Stimulated activated CD8-positive, alpha-beta memory T cell treated with anti-CD3 and anti-CD28 coated beads, Interleukin-2, amount 100 ng/mL, for 1 hour (primary cell): ENCODE measurements at places on chromosomes 5 and 9.

DNA sequence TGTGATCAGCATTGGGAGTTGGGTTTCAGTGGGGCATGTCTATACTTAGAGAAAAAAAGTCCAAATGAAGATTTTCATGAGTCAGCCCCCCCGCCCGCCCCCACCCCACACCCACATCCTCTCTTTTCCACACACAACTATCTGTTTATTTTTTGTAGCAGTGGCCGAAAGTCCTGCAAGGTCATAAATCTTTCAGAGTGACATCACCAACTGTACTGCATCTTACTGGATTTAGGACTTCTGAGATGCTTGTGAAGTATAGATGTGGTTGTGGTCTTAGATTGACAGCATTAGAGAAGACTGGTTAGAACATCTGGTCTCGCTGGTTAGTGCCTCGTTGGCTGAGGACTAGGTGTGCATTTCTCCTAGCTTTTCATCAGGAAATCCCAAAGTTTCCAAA is 7.3 kb upstream of the ROPN1L start:
- DNase-seq = no peak

DNA sequence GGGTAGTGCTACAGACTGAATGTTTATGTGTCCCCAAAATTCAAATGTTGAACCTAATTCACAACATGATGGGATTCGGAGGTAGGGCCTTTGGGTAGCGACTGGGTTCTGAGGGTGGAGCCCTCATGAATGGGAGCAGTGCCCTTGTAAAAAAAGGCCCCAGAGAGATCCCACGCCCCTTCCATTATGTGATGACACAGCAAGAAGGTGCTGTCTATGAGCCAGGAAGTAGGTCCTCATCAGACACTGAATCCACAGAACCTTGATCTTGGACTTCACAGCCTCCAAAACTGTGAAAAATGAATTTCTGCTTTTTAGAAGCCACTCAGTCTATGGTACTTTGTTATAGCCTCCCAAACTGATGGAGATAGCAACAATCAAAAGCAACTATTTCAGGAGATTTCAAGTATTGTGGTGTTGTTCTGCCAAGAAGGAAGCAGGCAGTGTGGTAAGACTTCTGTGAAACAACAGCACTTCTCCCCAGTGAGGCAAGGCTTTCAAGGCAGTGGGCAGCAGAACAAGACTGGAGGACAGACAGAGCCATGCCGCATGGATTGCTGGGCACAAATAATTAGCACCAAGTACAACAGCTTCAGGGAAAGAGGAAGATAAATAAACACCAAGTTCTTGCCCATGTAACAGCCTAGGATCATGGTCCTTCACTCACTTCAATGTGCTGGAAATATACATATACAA is 76.1 kb downstream of the OR2K2 start:
- DNase-seq = no peak

GRCh38 chr9:17719053-17719452 is 140.2 kb downstream of the SH3GL2 start:
- DNase-seq = no peak

GRCh38 chr9:105735366-105735765 is 41.0 kb downstream of the TMEM38B start:
- no peak for DNase-seq

GRCh38 chr5:71872311-71872864 is 153.3 kb downstream of the CARTPT start:
- no peak for DNase-seq

DNA sequence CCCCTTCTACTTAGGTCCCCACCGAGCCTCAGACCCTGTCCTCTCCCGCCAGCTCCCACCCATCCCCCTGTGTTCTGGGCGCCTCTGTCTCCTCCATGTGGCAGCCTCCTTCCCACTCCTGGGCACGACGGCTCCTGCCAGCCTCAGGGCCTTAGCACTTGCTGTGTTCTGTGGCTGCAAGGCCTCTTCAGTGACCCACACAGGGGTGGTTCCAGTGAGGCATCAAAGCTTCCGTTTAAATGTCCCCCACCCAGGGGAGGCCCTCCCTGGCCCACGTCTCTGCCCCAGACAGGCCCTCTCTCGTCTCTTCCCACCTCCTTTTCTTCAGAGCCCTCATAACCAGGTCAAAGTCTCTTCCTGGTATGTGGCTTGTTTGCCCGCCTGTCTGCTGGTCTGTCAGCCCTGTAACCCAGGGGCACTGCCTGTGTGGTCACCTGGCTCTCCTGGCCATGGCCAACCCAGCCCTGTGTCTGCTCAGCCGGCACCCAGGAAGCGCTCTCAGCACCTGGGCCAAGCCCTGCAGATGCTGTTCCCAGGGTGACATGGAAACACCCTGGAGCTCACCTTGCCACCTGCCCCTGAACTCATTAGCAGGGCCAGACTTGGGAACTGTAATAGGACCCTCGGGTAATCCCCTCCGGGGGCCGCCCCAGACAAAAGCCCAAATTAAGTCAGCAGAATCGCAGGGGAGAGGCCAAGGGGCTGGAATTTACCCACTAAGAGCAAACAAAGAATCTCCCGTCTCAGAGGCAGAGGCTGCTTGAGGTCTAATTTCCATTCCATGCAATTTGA is 33.7 kb downstream of the LHX3 start:
- DNase-seq = no peak

DNA sequence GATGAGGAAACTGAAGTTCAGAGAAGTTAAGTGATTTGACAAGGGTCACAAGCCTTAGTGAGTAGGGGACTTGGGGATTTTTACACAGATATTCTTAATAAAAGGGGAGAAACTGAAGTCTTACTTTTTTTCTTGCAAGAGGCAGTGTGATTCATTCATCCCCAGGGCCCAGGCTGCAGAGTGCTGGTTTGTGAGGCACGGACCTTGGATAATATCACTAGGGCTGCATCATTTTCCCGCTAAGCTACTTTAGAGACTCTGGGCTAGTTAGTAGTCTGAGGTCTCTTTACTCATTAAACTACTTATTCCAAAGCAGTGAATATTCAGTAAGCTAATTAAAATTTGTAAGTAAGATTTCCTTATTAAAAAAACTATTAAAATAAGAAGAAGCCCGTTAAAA is 195.0 kb downstream of the PBX3 start:
- no peak for DNase-seq

- no peak for DNase-seq
These were observed 414.9 kb downstream of the ZSWIM6 start for GRCh38 chr5:61746831-61747575.

DNA sequence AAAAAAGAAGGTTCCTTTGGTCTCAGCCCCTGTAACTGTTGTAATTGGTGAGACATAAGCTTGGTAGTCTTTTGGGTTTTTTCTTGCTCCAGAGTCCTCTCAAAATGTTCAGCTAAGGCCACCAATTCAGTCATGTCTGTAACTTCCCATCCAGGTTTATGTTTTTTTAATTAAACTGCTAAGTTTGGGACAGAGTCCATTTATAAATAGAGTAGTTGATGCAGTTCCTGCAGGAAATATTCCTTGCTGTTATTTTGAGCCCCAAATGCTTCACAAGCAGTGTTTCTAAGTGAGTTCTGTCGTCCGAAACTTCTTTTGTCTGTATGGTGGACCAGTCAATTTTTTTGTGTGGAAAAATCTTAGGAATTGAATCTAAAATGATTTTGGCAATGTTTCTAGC is 155.0 kb downstream of the AOPEP start:
- no peak for DNase-seq

GRCh38 chr9:116152390-116152789 is 1.2 kb upstream of the PAPPA start:
- DNase-seq = no peak

DNA sequence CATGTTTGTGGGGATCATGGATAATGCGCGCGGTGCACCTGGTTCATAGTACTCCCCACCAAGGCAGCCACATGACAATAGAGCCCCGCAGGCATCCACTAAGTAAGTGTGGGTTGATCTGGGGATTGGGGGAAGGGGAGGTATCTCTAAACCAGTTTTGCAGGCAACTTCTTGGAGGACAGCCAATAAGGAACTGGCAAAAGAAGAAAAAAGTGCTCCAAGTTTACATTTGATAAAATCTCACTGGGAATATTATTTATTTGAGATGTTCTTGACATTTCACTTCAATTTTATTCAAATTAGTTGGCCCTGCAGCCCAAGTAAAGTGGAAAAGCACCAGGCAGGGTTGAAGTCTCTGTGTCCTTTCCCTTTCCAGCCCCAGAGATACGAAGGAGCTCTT is 8.5 kb downstream of the FBP1 start:
- no peak for DNase-seq

DNA sequence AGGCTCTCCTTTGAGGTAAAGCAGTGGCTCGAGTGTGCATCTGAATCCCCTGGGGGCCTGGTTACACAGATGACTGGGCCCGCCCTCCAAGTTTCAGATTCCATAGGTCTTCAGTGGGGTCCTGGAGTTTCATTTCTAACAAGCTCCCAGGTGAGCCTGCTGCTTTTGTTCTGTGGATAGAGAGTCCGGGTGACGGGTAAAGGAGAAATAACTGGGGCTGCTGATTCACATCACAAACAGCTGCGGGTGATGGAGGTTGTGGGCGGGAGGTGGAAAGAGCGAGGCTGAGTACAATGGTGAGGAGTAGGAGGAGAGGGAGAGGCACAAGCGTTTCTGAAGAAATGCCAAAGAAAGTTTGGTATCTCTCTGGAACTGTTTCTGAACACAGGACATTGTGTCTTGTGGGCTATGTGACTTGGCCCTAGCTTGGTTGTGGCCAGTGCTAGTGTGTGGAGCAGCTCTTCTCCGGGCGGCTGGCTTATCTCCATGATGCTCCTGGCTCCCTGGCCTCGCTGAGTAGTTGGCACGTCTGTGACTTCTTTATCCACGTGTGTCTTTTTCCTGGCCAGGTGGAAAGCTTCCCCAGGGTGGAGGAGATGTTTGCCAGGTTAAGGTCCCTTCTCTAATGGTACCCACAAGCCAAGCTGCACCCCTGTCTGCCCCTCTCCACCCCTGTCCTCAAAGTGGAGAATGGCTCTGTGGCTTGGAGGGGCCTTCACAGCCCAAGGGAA is 61.7 kb downstream of the HSPA4 start:
- DNase-seq = no peak
